GM12891 (cell line): ENCODE measurements at places on chromosomes 4 and X.

DNA sequence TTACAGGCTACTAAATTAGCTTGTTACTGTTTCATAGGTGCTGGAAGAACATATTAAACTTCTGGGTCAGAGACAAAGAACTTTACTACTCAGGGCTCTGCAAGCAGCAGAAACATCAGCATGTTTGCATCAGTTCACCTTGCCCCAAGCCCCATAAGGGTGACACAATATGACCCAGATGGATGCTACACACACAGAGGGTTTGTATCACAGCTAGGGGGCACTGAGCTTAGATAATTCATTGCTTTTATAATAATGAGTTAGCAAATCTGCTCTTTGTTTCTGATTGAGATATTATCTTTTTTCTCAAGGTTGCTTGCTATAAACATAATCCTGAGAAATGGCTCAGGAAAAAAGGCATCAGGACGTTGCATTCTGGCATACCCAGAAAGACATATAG lies 4.8 kb upstream of the SYNPO2 start:
- no peak for DNase-seq

DNA sequence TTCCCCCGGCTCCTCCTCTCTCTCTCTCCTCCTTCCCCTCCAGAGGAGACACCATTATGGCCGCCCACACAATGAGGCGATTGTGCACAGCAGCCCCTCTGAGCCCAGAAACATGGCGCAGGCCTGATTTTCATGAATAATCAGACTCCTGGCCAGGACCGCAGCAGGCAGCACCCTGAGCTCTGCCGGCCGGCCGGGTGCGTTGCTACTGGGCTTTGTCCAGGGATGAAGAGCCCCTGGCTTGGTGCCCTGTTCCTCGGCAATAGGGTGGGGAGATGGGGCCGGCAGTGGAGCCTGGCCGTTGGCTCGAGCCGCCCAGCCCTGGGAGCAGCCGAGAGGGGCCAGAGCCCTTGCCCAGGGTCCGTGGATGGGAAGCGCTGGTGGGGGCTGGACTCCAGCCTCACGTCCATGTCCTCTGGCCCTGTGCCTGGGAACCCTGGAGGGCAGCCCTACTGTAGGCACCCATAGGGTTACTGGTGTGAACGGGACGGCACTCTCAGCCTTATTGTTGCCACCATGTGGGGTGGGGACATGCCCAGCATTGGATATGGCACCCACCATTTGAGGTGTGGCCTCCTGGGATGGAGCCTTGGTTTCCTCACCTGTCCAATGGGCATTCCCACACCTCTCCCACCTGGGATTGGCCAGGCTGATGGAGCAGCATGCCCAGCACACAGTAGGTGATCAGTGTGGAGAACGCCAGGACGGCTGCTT lies 103.0 kb downstream of the SORCS2 start:
- no peak for DNase-seq

DNA sequence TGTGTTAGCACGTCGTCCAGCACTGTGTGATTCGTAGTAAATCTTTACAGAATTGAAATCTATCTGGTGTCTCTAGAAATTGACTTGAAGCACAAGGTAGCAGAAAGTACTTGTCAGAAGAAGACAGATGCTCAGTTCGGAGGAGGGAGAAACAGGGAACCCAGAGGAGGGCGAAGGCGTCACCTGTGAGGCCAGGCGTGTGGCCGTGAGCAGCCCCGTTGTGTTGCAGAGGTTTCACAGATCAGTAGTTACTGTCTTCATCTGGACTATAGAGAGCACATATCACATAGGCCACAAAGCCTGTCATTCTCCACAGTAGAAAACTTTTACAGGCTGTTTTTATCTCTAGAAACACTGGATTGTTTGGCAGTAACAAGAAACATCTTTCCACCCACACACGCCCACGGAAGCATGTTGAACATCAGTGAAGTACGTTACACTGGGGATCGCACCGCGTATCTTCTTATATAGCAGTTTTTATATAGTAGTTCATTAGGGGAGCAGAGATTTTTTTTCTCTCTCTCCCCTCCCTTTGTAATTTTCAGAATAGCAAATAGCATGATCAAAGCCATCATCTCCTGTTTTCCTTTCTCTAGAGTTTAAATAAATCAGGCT lies 48.1 kb upstream of the TLR3 start:
- no peak for DNase-seq

GRCh38 chrX:75989806-75990590 lies 182.9 kb upstream of the PBDC1 start:
- no peak for DNase-seq

DNA sequence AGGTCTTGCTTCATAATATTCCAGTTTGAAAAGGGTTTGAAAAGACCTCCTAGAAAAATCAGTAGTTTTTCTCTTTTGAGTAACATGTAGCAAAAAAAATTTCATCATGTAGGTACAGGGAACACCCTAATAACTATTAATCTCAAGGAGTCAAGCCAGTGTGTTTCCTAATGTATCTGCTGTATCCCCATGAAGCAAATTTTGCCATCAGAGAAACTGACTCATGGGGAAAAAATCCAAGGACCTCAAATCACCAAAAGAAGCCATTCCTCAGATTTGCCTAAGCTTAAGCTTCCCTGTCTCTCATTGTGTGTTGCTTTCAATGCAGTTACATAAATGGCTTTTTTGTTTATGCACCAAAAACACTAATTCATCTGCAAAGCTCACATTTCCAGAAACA lies 29.7 kb downstream of the F9 start:
- no peak for DNase-seq

- no peak for DNase-seq
These were observed 50.9 kb downstream of the MFAP3L start for GRCh38 chr4:169975131-169975837.

GRCh38 chr4:21896767-21897166 lies 51.8 kb downstream of the KCNIP4 start:
- no peak for DNase-seq

- no peak for DNase-seq
These were observed 33.7 kb downstream of the WDR17 start for GRCh38 chr4:176099314-176099713.

DNA sequence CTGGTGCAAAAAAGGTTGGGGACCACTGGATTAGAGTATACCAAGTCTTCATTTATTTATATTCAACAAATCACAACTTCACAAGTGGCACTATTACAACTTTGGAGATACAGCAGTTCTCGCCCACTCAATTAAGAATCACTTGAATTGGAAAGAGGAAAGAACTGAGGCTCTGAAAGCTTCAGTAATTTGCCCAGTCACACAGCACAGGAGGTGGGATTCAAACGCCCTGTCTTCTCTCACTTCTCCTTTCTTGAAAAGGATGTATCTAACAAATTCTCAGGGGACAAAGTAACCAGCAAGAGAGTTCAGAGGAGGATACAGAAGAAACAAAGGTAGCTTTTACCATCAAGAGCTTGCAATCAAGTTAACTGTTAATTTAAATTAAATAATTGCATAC lies 12.4 kb downstream of the SMIM14 start:
- no peak for DNase-seq

DNA sequence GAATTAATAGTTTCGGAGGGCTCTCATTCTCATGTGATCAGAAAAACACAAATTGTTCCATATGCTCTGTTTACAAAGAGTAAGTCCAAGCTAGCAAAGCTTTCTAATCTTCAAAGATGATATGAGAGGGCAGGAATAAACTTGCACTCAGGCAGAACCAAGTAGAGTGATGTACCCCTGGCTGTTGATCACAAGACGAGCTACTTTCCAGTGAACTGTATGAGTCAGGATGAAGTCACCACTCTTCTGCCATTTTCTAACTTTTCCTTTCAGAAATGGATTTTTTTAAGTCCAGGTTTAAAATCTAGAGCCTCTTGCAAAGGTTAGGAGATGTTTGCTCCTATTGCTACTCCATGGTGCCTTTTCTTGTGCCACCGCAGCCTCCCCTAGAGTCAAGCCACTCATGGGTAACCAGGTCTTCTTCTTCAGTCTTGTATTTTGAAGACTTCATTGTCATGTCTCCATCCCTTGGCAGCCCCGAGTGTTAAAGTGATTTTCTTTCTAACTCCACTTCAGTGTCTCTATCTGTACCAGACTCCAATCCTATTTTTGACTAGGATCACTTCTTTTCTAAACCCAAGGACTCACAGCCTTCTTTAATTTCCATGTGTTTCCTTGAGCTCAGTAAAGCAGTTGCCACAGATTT lies 171.9 kb upstream of the GALNT7 start:
- no peak for DNase-seq

DNA sequence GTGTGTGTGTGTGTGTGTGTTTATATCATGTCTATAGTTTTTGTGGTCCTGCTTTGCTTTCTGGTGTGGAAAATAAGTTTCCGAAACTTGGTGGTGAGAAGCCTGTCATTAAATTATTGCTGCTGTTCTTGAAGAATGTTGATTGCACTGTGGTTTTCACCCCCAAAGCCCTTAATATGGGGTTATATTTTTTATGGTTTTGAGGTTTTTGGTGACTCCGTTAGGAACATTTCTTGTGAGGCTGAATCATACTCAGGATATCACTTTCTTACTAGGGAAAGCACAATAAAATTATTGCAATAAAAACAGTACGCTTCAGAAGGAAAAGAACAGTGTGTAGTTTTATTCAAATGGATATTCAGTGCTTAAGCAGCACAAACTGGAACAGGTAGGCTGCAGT lies 539.1 kb upstream of the MAGEB18 start:
- no peak for DNase-seq

DNA sequence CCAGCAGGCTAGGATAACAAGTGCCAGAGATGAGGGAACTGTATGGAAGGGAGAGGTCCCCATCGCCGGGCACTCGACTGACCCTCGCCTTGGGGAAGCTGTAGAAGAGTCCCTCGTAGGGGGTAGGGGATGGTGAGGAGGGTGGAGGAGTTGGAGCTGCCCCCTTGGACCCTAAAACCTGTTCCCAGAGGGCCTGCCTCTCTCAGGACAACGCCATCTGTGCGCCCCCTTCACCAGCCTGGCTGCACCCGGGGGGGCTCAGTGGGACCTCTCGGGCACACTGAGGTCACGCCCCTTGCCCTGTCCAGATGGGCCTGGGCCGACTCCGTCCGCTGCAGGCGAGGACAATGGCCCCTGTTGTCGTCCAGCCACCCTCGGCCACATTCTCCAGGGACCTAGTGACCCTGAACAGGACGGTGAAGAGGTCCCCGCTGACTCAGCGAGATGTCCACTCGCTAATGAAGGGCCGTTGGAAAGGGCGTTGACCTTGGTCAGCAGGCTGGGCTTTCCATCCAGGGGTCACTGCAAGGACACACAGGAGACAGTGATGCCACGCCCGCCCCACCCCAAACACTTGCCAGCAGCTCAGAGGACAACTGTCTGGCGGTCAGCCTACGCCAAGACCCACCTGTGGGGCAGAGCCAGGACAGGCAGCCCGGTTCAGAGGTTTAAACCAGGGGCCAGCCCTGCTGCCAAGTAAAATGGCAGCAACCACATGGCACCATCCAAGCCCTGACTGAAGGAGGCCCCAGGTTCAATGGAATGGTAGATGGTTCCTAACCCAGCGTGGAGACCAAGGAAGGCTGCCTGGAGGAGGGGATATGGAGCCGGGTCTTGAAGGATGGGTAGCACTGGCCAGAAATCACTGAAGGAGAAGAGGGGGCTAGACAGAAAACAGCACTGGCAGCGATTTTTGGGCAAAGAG lies 51.2 kb downstream of the HMX1 start:
- no peak for DNase-seq

- no peak for DNase-seq
These were observed 65.7 kb downstream of the IL21 start for GRCh38 chr4:122555216-122555615.

DNA sequence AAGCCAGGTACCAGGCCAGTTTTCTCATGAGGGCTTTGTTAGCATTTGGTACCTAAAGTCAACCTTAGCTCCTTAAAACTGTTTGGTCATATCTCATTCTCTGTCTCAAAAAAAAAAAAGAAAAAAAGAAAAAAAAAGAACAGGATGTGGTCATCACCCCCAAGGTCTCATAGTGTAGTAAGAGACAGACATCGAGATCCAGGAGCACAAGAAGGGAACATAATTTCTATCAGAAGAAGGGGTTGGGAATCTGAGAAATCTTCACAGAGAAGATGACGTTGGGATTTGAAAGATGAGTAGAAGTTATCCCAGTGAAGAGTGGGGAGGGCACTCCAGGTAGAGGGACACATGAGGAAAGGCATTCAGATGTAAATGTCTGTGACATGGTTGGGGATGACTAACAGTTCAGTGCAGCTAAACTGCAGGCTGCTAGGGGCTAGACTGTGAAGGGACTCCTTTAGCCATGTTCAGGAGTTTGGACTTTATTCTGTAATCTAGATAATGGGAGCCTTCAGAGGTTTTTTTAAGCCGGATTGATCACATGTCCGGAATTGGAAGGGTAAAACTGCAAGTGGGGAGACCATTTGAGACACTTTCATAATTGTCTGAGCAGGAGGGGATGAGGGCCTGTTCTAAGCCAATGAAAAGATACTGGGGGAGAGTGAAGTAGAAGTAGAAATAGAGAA lies 26.9 kb upstream of the GJB1 start:
- no peak for DNase-seq

DNA sequence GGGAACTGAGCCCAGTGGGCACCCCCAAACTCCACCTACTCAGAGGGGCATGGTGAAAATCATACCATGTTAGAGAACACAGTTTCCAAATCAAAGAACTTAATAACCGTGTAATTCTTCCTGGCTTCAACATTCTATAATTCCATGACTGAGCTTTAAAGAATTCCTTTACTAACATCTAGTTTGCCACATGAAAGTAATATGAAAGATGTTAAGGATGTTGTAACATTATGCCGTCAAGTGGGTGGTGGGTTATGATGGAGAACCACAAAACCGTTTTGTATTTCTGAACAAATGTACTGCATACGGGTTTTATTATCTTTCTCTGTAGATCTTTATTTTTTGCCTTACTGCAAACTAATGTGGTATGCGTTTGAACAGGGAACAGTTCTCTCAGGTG lies 549.0 kb upstream of the MAGEB2 start:
- no peak for DNase-seq

GRCh38 chrX:140503714-140504351 lies 1.0 kb downstream of the SOX3 start:
- no peak for DNase-seq

GRCh38 chr4:12724510-12724909 lies 759.6 kb downstream of the RAB28 start:
- DNase-seq, result no peak

DNA sequence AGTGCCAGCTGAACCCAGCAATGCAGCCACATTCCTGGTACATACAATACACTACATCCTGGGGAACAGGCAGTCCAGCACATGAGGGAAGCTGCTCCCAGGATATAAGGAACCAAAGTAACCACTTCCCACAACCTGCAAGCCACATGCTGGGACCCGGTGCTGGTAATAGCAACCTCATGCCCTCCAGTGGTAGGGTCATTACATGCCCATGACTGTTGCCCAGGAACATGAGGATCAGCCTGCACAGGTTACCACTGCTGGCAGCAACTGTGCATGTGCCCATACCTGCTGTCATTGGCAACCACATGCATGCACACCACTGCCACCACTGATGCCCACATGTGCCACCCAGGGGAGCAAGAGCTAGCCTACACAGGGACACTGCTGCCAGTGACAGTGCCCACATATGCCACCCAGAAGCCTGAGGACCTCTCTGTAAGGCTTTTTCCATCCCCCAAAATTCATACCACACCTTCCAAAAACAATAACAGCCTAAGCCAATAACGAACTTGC lies 1982.5 kb downstream of the ARAP2 start:
- no peak for DNase-seq

GRCh38 chr4:37001688-37002436 lies 242.7 kb upstream of the NWD2 start:
- no peak for DNase-seq

- DNase-seq, result no peak
These were observed 4.6 kb upstream of the SOWAHD start for GRCh38 chrX:119753639-119754257.
